Left ventricle myocardium superior (tissue), 1 donor: ENCODE measurements at places on chromosomes 1 and 21. TPM values are rescaled to one million over a fixed set of nuclear protein-coding genes. Genes with fewer than 3 reads are reported as not detected.

GRCh38 chr1:229886636-229887035 is 180.4 kb upstream of the GALNT2 start:
- DNase-seq, result no peak

DNA sequence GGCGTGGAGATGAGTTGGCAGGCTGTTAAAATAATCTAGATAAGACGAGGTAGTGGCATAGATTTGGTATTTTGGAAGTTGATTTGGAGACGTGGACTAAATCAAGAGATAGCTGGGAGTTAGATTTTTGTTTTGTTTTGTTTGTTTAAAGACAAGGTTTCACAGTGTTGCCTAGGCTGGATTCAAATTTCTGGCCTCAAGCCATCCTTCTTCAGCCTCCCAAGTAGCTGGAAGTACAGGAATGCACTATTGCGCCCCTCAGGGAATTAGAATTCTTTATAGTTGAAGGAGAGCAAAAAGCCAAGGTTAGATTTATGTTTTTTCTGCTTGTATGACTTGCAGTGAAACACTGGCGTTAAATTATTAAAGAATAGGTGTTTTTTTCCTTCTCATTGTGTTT is 22.3 kb upstream of the SNRPE start:
- DNase-seq, result no peak

- DNase-seq, result no peak
Observed at GRCh38 chr1:165891111-165891860, 63.9 kb downstream of the UCK2 start.

DNA sequence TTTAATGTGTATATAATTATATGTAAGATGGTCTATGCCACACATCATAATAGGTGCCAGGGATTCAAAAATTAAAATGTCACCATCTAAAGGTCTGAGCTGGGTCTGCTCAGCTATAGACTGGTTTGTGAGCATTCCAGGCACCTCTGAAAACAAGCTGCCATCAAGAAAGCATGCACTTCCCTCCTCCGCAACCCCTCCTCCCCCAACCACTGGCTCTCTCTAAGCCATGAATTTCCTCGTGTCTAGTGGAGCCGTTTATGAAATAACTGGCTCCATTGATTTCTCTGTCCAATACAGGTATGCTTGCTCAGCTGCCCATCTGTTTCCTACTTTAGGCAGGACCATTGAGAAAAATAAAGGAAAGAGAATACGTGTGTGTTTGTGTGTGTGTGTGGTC is 522.6 kb upstream of the PLXNA2 start:
- DNase-seq, result no peak

DNA sequence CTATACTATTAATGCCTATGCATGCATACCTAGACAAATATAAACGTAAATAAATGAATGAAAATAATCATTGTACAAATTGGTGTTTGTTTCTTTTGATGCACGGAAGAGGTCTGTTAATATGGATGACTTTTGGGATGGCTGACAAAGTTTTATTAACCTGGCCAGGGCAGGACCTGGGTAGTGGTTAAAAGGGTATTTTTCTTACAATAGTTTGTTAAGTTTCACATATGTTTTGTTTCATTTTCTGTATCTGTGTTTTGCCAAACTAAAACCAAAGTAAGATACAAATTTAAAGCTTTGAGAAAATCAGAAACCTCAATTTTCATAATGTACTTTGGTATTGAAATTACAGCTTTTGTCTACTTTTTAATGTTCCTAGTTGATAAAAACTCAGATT is 222.7 kb upstream of the OLFM3 start:
- DNase-seq, result no peak

DNA sequence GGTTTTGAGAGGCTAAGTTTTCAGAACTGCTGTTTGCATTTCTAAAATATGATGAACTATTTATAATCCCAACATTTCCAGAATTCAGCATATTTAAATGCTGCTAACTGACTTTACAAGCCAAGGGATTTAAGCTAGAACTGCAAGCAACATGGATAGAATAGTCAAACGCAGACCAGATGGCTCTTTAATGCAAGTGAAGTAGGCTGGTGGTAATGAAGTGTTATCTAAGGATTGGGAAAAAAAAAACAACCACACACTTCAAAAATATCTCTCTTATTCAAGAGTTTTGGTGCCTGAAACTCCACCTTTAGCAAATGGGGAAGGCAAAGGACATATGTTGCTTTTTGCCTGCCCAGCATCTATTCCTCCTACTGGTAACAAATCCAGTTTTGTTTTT is 20.9 kb upstream of the SSX2IP start:
- DNase-seq, result no peak

GRCh38 chr1:44266400-44267344 is 53.4 kb downstream of the DMAP1 start:
- DNase-seq, result no peak

The DNAJC16 gene
- total RNA-seq, result 17.1 TPM

DNA sequence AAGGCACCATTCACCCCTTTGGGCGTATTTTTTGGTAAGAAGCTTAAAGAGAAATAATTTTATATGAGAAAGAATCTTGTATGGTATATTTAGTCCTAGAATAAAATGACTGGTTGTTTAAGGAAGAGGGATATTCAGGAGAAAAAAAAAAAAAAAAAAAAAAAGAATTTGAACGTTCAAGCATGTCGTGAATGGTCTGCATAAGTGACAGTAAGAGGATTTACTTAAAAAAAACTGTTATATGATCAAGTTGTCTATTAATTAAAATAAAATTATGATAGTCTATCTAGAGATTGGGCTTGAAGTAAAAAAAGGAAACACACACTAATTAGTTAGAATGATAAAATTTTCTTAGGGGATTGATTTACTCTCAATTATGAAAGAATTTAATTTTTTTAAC is 11.7 kb upstream of the OR14I1 start:
- DNase-seq, result no peak

GRCh38 chr1:59695252-59695651 is 119.5 kb upstream of the HOOK1 start:
- no peak for DNase-seq

The USP21 gene
- 22.9 TPM for total RNA-seq

GRCh38 chr21:33663241-33663640 is 20.9 kb downstream of the ITSN1 start:
- DNase-seq, result no peak

The PRDM16 gene
- total RNA-seq, result 17.7 TPM

The ATAD3B gene
- 9.5 TPM for total RNA-seq

The CD101 gene
- 0.45 TPM for total RNA-seq

DNA sequence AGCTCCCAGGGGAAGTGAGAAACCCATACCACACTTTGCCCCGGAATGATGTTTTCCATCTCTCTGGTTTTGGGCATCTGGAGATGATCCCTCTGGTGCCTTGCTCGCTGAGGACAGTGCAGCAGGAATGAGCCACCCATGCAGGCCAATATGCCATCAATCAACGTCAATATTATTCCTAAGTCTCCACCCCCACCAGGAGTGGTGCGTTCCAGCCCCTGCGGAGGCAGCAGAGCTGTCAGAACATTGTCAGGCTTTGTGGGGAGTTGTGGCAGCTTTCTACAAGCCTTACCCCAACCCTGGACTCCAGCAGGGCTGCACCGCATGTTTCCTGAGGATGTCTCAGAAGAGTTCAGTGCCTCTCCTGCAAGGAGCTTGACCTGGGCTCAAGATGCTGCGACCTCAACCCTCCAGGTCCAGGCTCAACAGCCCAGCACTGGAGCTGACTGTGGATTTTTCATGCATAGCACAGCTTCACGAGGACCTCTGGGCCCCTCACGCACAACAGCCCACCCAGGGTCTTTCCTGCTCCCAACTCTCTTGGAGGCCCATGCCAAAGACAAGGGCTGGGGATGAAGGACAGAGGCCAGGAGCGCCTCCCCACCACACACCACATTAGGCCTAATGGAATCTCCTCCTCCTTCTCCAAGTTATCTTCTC is 67.5 kb downstream of the PSMG1 start:
- DNase-seq, result no peak

DNA sequence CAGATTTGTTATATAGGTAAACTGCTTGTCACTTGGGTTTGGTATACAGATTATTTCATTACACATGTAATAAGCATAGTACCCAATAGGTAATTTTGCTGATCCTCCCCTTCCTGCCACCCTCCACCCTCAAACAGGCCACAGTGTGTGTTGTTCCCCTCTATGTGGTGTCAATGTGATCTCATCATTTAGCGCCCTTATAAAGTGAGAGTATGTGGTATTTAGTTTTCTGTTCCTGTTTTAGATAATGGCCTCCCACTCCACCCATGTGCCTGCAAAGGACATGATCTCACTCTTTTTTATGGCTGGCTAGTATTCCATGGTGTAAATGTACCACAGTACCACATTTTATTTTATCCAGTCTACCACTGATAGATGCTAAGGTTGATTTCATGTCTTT is 522.1 kb upstream of the LRRC7 start:
- no peak for DNase-seq

The SPRR1A gene
- total RNA-seq, result not detected

DNA sequence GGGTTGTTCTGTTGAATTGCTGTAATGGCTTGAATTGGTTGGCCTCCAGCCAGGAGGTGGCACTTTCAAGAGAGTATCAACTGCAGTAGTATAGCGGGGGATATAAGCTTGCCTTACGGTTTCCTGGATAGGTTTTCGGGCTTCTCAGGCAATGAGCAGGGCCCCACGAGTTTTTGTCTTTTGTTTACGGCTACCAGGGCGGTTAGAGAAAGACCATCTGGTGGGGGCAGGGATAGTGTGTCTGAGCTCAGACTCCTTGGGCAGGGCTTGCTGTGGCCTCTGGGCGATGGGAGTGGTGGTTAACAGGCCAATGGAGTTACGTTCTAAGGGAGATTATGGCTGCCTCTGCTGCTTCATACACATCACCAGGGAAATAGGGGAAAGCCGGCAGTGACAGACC is 62.8 kb downstream of the DTL start:
- no peak for DNase-seq

The PDE9A gene
- total RNA-seq, result 4.1 TPM

GRCh38 chr1:205916541-205916940 is 26.7 kb downstream of the SLC26A9 start:
- no peak for DNase-seq

GRCh38 chr1:183092350-183092749 is 69.1 kb downstream of the LAMC1 start:
- no peak for DNase-seq

- no peak for DNase-seq
Observed at GRCh38 chr1:101929343-101929742, 67.4 kb downstream of the OLFM3 start.

GRCh38 chr21:41601573-41602368 is 93.8 kb upstream of the TMPRSS2 start:
- no peak for DNase-seq

The NCAM2 gene
- 4.4 TPM for total RNA-seq

The ERVH48-1 gene
- total RNA-seq, result not detected

DNA sequence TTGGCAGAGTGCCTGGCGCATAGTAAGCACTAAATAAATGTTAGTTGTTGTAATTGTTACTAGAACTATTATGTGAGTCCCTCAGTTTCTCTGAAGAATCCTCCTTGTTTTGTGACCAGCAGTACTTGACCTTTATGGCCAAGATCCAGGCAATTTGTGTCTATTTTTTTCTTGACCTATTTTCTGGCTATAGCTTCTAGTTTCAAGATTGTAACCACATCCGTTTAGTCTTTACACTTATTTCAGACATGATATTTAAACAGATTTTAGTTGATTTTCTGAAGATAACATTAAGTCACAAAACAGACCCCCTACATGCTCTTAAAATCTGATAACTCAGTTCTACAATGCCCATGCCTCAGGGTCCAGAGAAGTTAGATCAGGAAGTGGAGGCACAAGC is 50.3 kb downstream of the CDC7 start:
- DNase-seq, result no peak

The RCC1 gene
- 8.0 TPM for total RNA-seq

The BRDT gene
- total RNA-seq, result not detected

The PANK4 gene
- 50.2 TPM for total RNA-seq

The S100A9 gene
- 87.0 TPM for total RNA-seq

The STK40 gene
- 78.4 TPM for total RNA-seq

GRCh38 chr21:45333583-45334121 is 46.0 kb upstream of the POFUT2 start:
- DNase-seq, result no peak

The KCNT2 gene
- total RNA-seq, result 1.7 TPM

The INSRR gene
- total RNA-seq, result 0.72 TPM

DNA sequence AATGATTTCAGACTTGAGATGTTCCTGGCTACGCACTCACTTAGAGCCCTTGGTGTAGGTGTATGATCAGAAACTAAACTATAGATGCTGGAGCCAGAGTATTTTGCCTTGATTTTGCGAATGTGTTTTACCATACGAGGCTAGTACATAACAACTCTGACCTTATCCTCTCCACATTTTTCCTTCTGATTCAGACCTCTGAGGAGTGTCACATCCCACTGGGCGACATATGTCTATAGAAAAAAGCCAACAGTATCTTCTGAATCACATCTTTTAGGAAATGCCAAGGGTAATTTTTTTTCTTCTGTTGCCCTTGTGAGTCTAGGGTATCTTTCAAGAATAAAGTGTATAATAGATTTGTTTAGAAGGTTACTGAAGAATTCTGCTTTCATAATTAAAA is 49.6 kb downstream of the AK4 start:
- DNase-seq, result no peak

The CHRM3 gene
- 0.30 TPM for total RNA-seq

DNA sequence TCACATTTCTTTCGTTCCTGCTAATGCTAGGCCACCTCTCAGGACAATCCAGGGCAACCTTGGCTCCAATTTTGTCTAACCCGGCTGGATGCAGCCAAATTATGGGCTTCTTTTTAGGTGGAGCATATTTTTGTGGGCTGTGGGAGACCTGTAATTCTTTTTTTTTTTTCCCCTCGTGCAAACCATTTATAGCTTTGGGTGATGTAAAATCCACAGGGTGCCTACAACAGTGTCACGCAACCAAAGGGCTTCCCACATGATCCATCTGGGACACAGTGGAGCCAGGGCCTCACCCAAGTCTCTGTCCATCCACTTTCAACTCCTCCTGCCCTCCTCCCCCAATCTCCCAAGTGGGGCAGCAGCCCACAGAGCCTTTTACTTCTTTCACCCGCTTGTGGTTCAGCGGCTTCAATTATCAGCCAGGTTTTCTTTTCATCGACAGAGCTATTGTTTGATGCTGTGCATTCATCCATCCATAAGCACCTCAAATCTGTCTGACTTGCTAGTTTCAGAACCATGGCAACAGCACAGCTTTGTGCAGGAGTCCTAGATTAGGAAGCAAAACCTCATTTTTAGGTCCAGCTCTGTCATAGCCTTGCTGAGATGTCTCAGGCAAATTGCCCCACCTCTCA is 10.0 kb upstream of the OVAAL start:
- DNase-seq, result no peak

GRCh38 chr1:7617826-7618225 is 153.3 kb upstream of the VAMP3 start:
- DNase-seq, result no peak

DNA sequence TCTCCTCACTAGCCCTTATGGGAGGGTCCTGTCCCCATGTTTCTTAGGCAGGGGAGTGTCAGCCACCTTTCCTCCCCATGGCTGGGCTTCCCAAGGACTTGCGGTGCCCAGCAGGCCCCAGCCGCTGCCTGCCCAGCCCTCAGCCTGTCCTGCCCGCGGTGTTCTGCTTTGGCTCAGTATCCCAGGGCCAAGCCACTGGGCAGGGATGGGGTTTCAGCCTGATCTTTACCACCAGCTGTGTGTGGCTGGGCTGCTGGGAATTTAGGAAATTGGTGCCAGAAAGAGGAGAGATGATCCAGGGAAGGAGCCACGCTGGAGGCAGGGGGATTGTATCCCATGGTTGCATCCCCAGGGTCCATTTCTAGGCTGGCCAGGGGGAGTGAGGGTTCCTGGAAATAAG is 6.9 kb upstream of the IGFN1 start:
- DNase-seq, result no peak

The INKA2 gene
- 23.1 TPM for total RNA-seq

- DNase-seq, result no peak
Observed at GRCh38 chr1:222335586-222335985, 212.3 kb downstream of the HHIPL2 start.

GRCh38 chr1:115189814-115190539 is 100.7 kb upstream of the TSPAN2 start:
- no peak for DNase-seq
